Testis (tissue), 5 donors: ENCODE measurements at places on chromosomes 11 and 22. TPM values are rescaled to one million over a fixed set of nuclear protein-coding genes. Genes with fewer than 3 reads are reported as not detected.

- H3K4me3 ChIP-seq: no peak overlapping the region
- no peak for DNase-seq
- H3K4me1 ChIP-seq: peaks cover 12% of the 10 kb centered on the region
- peak overlapping the region; percentile 35 for H3K27ac ChIP-seq
- H3K36me3 ChIP-seq: no peaks in the 10 kb centered on the region
- H3K27me3 ChIP-seq: no peaks in the 10 kb centered on the region
Observed at GRCh38 chr11:1938343-1939005, 8.7 kb upstream of the MRPL23 start.

- no peak overlapping the region for H3K27ac ChIP-seq
- H3K4me1 ChIP-seq: peaks cover 21% of the 10 kb centered on the region
- no peak overlapping the region for H3K4me3 ChIP-seq
- DNase-seq: no peak
- H3K27me3 ChIP-seq: no peaks in the 10 kb centered on the region
Observed at GRCh38 chr11:78262691-78263090, 74.0 kb downstream of the USP35 start.

PHOX2A gene
- total RNA-seq: 1.3 TPM

TXNRD2 gene
- 49.9 TPM for total RNA-seq

DEFB131B gene
- total RNA-seq: not detected

- no peak overlapping the region for H3K27ac ChIP-seq
- no peak for DNase-seq
- H3K4me1 ChIP-seq: no peaks in the 10 kb centered on the region
- H3K36me3 ChIP-seq: no peaks in the 10 kb centered on the region
Observed at GRCh38 chr22:48044487-48045060, 1282.1 kb downstream of the TBC1D22A start.

DNA sequence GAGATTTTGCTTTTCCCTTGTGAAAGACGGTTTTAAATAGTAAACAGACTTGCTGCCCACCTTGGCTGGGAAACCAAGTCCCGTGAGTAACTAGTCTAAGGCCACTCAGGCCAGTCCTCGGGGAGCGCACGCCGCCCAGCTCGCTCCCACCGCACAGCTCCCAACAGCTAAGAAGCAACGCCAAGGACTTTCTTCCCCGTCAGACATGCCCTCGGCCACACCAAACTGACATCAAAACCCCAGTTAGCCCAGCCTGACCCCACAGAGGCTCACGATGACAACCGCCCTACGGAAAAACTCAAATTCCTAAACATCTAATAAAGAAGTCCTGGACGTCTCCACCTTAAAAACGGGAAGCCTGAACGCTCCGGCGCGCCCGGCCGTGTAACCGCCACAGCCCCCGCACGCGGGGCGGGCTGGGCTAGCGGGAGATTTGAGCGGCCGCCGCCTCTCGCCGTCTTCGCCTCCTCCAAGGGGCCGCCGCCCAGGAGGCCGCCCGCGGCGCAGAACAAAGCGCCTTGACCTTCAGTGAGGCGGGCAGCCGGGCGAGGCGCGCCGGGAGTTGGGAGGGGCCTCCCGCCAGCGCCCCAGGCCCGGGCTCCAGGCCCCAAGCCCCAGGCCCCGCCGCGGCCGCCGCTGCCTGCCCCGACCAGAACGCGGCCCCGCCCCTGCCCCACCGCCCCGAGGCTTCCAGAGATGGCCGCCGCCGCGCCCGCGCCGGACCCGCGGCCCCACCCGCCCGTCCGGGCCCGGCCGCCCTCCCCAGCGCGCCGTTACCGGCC lies 486 bp downstream of the NAP1L4 start:
- H3K27ac ChIP-seq: peak overlapping the region; percentile 97
- peak; percentile 63 for DNase-seq
- H3K4me3 ChIP-seq: peak overlapping the region; percentile 87

DNA sequence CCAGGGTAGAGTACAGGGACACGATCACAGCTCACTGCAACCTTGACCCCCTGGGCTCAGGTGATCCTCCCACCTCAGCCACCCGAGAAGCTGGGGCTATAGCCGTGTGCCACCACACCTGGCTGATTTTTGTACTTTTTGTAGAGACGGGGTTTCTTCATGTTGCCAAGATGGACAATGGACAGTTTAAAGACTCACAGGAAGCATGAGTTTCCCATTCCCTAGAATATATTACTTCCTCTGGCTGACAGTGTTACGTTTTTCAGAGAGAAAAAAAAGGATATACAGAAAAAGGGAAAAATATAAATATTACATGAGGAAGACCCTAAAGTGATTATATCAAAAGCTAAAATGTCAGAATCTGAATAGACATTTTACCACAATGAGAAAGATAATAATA lies 72.3 kb downstream of the RSF1 start:
- H3K36me3 ChIP-seq: no peaks in the 10 kb centered on the region
- H3K4me1 ChIP-seq: peaks cover 7% of the 10 kb centered on the region
- no peak overlapping the region for H3K4me3 ChIP-seq
- DNase-seq: no peak
- no peaks in the 10 kb centered on the region for H3K27me3 ChIP-seq
- H3K27ac ChIP-seq: no peak overlapping the region

GRCh38 chr11:79564288-79564925 lies 123.6 kb upstream of the TENM4 start:
- no peaks in the 10 kb centered on the region for H3K4me1 ChIP-seq
- H3K4me3 ChIP-seq: no peak overlapping the region
- no peaks in the 10 kb centered on the region for H3K27me3 ChIP-seq
- H3K27ac ChIP-seq: no peak overlapping the region

OR4A16 gene
- total RNA-seq: 0.50 TPM

UCP3 gene
- total RNA-seq: 10.0 TPM

DNA sequence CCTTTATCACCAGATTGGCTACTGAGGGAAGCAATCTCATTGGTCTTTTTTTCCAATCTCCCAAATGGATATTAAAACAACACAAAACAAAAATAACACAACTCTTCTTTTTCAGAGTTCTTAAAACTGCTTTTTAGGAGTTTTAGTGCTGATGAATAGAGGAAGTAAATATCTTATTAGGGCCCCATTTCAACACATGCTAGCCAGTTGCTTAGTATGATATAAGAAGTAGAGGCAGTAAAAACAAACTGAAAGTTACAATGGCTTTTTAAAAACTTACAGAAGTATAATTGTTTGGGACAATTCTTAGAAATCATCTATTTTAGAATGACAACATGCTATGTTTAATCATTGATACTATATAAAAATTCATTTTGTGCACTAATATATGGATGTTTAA lies 3.4 kb downstream of the C11orf71 start:
- H3K27me3 ChIP-seq: no peaks in the 10 kb centered on the region
- H3K4me1 ChIP-seq: peaks cover 14% of the 10 kb centered on the region
- no peak for DNase-seq
- H3K36me3 ChIP-seq: no peaks in the 10 kb centered on the region

- no peaks in the 10 kb centered on the region for H3K36me3 ChIP-seq
- H3K4me1 ChIP-seq: no peaks in the 10 kb centered on the region
- DNase-seq: peak; percentile 51
- H3K27ac ChIP-seq: no peak overlapping the region
- H3K4me3 ChIP-seq: no peak overlapping the region
Observed at GRCh38 chr11:93192163-93192562, 5.6 kb downstream of the SLC36A4 start.

DNA sequence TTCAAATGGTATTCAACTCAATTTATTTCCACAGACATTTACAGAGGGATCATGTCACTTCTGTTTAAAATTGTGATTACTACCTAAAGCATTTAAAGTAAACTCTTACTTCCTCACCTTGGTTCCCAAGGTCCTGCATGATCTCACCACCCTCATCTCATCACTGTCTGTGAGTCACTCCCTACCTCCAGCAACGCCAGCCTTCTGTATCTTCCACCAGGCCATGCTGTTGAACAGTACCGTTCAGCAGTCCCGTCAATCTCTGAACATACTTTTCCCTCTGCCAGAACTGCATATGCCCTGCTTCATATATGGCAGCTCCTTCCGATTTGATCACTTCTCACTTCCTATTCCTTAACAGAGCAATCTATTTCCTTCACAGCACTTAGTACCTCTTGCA lies 2.0 kb downstream of the FBXO3 start:
- H3K4me1 ChIP-seq: peaks cover 9% of the 10 kb centered on the region
- H3K27me3 ChIP-seq: no peaks in the 10 kb centered on the region
- H3K4me3 ChIP-seq: no peak overlapping the region

GRCh38 chr22:48742556-48743343 lies 1084.9 kb downstream of the BRD1 start:
- no peak overlapping the region for H3K4me3 ChIP-seq
- no peaks in the 10 kb centered on the region for H3K4me1 ChIP-seq
- no peak overlapping the region for H3K27ac ChIP-seq
- H3K36me3 ChIP-seq: no peaks in the 10 kb centered on the region
